ENCODE measurements at places on chromosomes 3 and 15. TPM values are rescaled to one million over a fixed set of nuclear protein-coding genes. Genes with fewer than 3 reads are reported as not detected.

ZBTB20 gene
- 7.2 TPM for total RNA-seq

UBAP1L gene
- total RNA-seq, result 2.1 TPM

FAM174B gene
- total RNA-seq, result 10.3 TPM

MNS1 gene
- not detected for total RNA-seq

SPTSSB gene
- not detected for total RNA-seq

DAZL gene
- total RNA-seq, result under 0.01 TPM

ADAMTS7 gene
- 3.5 TPM for total RNA-seq

ARL6IP5 gene
- total RNA-seq, result 33.8 TPM

ATP13A5 gene
- not detected for total RNA-seq

PPM1L gene
- 4.7 TPM for total RNA-seq

LEKR1 gene
- total RNA-seq, result 1.4 TPM

EFHB gene
- 1.6 TPM for total RNA-seq

SCAANT1 gene
- not detected for total RNA-seq

EAF2 gene
- total RNA-seq, result 3.7 TPM

MORC1 gene
- total RNA-seq, result not detected

SH2D7 gene
- not detected for total RNA-seq

LRRK1 gene
- total RNA-seq, result 11.8 TPM

PRR20G gene
- not detected for total RNA-seq

GOLGA8G gene
- total RNA-seq, result not detected

TM4SF18 gene
- total RNA-seq, result not detected

ITGA11 gene
- 0.79 TPM for total RNA-seq

CADPS gene
- not detected for total RNA-seq

MAP1A gene
- total RNA-seq, result 10.6 TPM

NSMCE3 gene
- total RNA-seq, result 7.8 TPM

MYH15 gene
- 4.1 TPM for total RNA-seq

CDHR4 gene
- 1.2 TPM for total RNA-seq

GHRL gene
- total RNA-seq, result not detected

SETD5 gene
- 141 TPM for total RNA-seq

P3H2 gene
- 15.8 TPM for total RNA-seq

MKRN2OS gene
- total RNA-seq, result 1.1 TPM

KY gene
- not detected for total RNA-seq

KNG1 gene
- total RNA-seq, result not detected

ASB7 gene
- 16.3 TPM for total RNA-seq

CXCR6 gene
- not detected for total RNA-seq

MAGI1 gene
- total RNA-seq, result 8.4 TPM

HTR3E gene
- total RNA-seq, result not detected

CLDN16 gene
- total RNA-seq, result not detected

WNT5A gene
- total RNA-seq, result 2,720 TPM

APOD gene
- total RNA-seq, result not detected

FBXW12 gene
- not detected for total RNA-seq

Measured in placental epithelial cell (primary cell).